ENCODE measurements at places on chromosomes 11 and 22. TPM values are rescaled to one million over a fixed set of nuclear protein-coding genes. Genes with fewer than 3 reads are reported as not detected.

Gene TYR
- 0.06 TPM for polyA plus RNA-seq

Gene TRIM51
- polyA plus RNA-seq, result not detected

Gene UBASH3B
- 9.0 TPM for polyA plus RNA-seq

Gene DDI1
- polyA plus RNA-seq, result not detected

Gene FAM83F
- polyA plus RNA-seq, result 1.6 TPM

Gene TPP1
- polyA plus RNA-seq, result 131 TPM

Gene SMTNL1
- polyA plus RNA-seq, result 0.28 TPM

Gene SYT9
- 5.6 TPM for polyA plus RNA-seq

Gene MISFA
- 4.5 TPM for polyA plus RNA-seq

Gene TMPRSS4
- polyA plus RNA-seq, result 27.4 TPM

Gene FZD4
- 73.8 TPM for polyA plus RNA-seq

GRCh38 chr22:36405671-36406538 lies 18.1 kb upstream of the MYH9 start:
- no peak for DNase-seq

DNA sequence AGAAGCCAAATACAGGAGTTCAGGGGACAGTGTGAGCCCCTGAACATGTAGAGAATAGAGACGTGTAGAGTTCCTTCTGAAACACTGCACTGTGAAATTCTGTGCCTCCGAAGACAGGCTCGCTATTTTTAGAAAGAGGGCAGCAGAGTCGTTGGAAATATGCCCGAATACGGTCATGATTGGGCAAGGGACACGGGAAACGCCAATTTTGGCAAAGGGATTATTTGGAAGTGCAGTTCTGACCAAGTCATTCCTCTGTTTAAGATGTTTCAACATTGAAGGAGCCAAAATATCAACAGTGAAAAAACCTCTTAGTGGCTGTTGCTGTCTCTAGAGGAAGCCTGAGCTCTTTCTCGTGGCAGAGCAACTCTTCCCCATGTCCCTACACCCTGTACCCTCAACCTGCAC lies 9.5 kb upstream of the CBX6 start:
- no peak for DNase-seq

DNA sequence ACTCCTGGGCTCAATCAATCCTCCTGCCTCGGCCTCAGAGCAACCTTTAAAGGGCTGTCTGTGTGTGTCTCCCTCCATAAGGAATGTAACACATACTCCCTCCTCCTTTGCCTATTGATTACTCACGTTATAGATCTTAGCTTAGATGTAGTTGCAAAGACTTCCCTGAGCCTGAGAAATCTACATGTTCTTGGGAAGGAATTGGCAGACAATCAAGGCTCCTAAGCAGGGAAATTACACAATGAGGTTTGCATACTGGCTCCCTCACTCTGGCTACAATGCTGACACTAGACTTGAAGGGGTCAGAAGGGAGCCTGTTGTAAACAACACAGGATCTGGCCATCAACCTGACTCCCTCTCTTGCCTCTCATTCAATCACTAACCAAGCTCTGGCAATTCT lies 5.2 kb upstream of the OLFML1 start:
- no peak for DNase-seq

DNA sequence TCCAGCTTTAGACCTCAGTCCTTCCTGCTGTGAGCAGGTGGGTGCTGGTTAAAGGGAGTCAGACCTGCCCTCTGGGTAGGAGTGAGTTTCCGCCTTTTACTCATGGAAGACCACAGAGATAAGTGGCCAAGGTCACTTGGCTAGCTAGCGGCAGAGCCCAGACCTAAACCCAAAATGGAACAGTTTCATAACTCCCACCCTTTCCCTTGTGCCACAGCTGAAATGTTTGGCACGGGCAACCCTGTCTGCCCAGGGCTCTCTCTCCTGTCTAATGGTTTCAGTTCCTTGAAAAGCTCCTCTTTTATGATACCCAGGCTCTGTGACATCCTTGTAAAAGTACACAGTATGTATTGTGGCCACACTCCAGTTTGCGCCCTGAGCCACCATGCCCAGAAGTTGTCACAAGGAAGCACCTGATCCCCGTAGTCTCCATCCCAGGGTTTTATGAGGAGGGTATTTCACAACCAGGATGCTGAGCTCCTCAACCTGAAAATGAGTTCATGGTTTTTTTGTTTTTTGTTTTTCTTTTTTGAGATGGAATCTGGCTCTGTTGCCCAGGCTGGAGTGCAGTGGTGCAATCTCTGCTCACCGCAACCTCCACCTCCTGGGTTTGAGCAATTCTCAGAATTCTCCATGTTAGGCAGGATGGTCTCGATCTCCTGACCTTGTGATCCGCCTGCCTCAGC lies 5.1 kb downstream of the MB start:
- no peak for DNase-seq

DNA sequence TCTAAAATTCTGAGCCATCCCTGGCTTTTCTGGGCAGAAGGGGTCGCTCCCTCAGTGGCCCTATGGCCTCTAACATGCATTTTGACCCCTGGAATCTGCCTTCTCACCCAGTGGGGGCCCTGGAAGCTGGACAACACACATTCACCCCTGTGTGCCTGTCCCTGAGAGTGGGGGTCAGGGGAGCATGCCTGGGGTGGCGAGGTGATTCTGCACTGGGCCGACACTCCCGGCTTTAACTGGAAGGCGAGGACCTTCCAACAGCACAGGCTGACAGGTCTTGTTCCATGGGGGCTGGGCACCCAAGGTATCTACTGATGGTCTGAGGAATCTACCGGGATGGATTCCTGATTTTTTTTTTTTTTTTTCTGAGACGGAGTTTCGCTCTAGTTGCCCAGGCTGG lies 10.7 kb downstream of the PPM1F start:
- DNase-seq, result no peak

DNA sequence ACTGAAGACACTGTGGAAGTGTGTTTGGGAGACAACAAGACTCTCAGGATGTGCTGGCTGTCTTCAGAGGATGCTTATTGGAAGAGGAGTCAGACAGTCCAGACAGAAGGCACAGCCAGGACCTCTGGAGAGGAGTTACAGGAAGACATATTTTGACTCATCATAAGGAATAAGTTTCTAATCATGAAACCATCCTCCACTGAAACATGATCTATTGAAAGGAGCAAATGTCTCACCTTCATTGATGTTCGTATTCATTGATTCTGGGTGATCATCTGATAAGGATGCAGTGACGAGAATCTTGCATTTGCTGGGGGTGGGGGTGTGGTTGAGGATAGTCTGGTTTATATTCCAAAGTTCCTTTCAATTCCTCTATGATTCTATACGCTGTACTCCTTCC lies 2.5 kb upstream of the CXCR5 start:
- DNase-seq, result no peak

- DNase-seq, result no peak
Measured at GRCh38 chr22:24137595-24137994, 43.7 kb upstream of the SUSD2 start.

DNA sequence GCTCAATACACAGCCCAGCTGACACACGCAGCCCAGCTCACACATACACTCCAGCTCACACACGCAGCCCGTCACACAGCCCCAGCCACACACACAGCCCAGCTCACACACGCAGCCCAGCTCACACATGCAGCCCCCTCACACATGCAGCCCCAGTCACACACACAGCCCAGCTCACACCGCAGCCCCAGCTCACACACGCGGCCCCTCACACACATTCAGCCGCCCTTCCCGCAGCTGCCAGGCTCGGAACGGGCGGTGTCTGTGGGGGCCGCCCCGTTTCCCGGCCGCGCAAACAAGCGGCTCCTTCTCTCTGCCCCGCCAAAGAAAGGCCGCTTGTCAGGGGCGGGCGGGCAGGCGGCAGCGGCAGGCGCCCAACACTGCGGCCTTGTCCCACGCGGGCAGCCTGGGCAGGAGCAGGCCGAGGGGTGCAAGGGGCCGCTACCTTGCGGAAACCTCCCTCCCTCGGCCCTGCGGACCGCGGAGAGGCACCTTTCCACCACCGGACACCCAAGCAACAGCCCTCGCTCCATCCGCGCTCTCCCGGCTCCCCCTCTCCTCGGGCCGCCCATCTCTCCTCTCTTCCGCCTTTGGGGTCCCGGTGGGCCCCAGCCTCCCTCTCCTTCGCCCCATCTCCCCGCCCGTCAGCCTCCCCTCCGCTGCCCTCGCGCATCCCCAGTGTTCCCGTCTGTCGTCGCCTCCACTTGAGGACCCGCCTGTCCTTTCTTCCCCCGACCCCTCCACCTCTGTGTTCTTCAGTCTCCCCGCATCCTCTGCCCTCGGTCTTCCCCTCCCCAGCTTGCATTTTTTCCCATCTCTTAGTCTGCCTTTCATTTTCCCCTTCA lies 2.2 kb downstream of the PHLDB1 start:
- no peak for DNase-seq

DNA sequence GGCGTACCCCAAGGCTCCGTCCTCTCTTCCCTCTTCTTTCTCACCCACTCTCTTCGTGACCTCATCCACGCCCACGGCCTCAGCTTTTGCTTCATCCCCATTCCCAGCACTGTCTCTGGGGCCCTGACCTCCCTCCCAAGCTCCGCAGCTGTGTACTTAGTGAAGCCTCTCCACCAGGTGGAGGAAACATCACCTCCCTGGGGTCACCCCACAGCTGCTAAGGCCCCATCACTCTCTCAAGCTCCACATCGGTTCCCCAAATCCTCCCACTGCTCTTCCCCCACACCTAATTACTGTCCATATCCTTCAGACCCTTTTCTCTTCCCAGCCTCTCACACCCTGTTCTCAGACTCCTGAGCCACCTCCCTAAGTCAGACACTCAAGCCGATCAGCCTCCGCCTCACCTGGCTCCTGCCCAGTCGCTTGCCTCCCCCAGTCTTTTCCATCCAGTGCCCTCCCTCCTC lies 7.9 kb upstream of the SYT7 start:
- no peak for DNase-seq

GRCh38 chr11:19574916-19575315 lies 137.7 kb upstream of the NAV2 start:
- no peak for DNase-seq

DNA sequence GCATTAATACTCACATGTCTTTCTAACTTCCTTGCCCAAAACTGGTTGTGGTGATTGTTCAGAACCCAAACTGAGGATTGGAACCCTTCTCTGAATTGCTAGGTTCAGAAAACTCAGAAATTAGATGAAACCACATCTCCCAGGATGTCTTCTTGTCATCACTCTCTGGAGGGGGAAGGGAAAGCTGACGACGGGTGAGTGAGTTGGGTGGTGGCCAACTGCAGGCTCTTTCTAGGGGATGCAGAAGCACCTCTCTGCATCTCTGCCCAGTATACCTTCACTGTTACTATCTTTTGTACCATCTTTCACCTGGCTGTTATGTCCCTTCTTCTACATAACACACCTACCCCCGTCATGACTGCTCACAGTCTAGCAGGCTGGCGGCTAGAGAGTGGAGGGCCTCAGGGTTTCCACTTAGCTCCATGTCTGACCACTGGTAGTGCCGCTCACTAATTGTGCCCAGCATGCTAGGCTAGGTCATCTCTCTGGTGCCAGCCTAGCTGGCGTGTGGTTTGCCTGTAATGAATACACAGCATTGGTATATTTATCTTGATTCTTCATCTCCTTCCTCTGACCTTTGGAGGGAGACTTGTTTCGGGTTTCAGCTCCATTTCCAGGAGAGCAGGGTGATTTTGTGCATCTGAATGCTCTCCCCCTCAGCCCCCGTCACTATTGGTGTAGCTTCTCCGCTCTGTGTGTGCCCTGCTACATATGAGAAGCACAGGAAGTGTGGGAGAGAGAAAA lies 7.3 kb downstream of the GRAMD1B start:
- DNase-seq, result no peak

DNA sequence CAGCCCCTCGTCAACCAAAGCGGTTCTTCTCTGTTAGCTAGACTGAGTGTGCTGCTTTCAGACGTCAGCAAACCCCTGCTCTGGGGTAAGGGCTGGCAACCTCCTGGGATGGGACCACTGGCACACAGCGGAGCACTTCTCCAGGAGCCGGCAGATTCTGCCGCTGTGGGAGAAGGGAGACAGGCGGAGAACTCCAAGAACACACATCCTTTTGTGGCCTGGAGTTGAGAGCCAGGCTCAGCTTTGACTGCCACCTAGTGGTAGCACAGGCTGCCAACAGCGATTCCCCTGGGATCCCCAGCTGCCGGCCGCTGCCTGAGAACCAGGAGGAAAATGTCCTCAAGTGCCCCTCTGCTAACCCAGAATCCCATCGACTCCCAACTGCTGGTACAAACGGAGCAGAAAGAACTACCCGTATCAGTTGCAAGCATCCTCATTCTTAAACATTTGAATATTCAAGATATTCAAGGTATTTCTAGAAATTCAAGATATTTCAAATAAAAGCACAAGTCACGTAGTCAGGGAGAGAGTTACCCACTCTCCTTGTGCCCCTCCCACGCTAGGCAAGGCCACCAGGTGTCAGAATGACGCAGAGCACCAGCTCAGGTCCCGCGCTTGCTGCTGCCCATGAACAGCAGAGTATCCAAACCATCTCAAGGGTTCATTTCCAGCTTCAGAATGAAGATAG lies 4.9 kb downstream of the LTO1 start:
- peak; percentile 77 for DNase-seq

GRCh38 chr22:36165141-36165540 lies 4.6 kb upstream of the APOL3 start:
- no peak for DNase-seq

DNA sequence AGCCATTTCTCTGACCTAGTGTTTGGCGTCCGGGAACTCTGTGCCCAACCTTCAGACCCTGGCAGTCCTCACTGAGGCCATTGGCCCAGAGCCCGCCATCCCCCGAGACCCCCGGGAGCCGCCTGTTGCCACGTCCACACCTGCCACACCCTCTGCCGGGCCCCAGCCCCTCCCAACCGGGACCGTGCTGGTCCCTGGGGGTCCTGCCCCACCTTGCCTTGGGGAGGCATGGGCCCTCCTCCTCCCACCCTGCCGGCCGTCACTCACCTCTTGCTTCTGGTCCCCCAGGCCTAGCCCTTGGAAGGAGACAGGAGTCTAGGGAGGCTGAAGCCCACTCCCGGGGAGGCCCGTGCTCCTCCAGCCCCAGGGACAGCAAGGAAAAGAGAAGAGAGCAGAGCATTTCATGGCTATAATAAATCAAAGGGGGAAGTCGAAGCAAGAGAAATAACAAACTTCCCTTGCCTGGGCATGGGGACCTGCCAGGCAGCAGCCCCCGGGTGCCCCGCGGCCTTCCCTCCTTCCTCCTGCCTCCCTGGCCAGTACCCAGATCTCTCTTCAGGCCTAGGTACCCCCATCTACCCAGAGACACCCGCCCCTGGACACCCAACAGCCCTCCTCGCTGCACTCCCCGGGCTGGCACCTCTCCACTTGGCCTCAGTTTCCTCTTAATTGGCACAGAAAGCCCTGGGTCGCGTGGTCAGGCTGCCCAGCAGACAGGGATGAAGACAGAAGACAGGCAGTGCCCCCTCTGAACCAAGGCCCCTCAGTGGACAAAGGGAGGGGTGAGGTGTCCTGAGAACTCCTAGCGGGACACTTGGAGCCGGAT lies 13.0 kb upstream of the SLC39A13 start:
- DNase-seq, result no peak

All from right renal cortex interstitium (tissue), 3 donors.